ENCODE measurements at places on chromosomes 3 and 15. TPM values are rescaled to one million over a fixed set of nuclear protein-coding genes. Genes with fewer than 3 reads are reported as not detected.

DNA sequence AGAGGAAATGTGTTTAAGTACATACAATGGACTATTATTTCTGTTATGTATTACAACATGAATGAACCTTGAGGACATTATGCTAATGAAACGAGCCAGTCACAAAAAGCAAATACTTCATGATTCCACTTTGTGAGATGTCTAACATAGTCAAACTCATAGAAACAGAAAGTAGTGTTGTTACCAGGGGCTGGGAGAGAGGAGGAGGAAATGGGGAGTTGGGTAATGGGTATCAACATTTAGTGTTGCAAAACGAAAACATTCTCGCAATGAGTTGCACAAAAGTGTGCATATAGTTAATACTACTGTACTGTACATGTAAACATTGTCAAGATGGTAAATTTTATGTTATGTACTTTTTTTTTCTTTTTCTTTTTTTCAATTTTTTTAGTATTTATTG, 194.3 kb downstream of the IL5RA start:
- no peak for DNase-seq

DNA sequence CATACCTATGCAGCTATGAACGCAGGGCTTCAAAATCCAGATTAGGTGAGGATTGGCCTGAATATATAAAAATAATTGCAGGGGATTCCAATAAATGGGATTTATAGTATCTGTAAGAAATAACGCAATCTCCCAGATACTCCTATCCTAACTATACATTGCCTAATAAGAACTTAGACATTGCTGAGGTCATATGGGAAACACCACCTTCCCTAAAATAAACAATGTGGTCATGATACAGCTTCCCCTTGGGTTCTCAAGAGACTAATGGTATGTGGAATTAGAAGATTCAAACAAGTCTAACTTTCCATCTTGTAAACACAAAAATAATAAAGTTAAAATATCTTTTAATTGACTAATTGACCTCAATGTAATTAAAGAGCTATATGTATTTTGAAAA, 28.2 kb downstream of the UBE3A start:
- DNase-seq = no peak

Gene CCDC39
- total RNA-seq = 1.5 TPM

Gene MAP1A
- 15.0 TPM for total RNA-seq

Gene C3orf20
- not detected for total RNA-seq

All from uterus (tissue), 4 donors.